ENCODE measurements at places on chromosomes 1 and 21.

- no peak for DNase-seq
These were observed 12.9 kb downstream of the NRIP1 start for GRCh38 chr21:15051644-15052458.

DNA sequence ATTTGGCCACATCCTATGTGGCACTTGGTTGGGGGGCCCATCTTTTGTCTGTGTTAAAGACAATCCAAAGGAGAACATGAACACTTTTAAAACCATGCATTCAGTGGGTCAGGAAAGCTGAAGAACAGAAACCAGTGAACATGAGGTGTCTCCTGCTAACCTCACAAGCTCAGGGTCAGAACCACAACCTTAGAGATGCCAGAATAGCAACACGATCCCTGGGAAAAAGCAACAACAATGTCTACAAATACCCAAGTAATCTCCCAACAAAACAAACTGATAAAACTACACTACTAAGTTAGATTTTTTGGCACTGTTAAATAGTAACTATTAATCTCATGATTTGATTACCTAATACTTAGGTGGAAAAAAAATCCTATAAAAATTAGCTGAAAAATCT is 34.1 kb upstream of the GNG4 start:
- DNase-seq = no peak

DNA sequence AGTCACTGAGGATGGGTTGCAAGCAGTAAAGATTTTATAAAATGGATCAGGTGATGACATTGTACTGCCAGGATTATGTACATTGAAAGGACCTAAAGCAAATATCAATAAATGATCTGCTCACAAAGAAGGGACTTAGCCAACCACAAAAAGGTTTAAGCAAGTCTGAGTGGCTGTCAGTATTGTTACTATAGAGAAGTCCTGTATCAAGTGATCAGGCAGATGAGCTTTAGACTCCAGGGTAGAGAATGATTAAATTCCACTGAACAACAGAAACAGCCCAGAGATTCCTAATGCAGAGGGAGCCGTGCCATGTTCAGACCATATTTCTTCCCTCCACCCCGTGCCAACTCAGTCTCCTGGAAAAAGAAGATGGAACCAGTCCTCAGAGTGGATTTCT is 138.9 kb downstream of the SETD4 start:
- no peak for DNase-seq

DNA sequence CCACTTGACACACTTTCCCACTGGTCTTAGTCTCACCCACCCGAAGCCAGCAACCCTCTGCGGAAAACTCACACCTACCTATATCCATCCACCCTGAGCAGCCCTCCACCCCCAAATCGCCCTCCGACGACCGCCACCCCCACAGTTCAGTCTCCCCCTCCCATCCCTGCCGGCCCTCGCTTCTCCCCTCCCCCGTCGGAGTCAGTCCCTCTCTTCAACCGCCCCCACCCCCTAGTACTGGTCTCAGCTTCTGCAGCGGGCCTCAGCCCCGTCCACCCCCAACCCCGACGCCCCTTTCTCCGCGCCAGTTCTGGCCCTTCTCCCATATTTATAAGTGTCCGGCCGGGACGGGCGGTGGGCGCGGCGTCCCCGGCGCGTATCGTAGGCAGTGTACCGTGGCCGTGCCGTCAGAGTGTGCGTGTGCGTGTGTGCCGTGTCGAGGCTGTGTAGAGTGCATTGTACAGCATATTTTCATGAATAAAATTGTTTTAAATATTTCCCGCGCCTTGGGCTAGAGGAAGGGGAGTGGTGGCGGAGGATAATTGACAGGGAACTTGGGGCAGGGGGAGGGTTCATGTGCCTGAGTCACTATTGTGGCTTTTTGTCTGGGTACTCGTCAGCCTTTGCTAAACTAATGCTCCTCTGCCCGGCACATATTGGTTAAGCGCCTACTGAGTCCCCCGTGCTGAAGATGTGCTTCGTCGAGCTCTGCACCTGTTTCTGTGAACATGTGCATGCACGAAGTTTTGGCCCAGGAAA is 22.0 kb downstream of the FOXO6 start:
- DNase-seq = peak; percentile 66

- no peak for DNase-seq
These were observed 26.5 kb downstream of the AKNAD1 start for GRCh38 chr1:108830119-108831008.

GRCh38 chr1:56216218-56216617 is 363.1 kb downstream of the PLPP3 start:
- DNase-seq = no peak
